ENCODE measurements at places on chromosomes 12 and 14. TPM values are rescaled to one million over a fixed set of nuclear protein-coding genes. Genes with fewer than 3 reads are reported as not detected.

DNA sequence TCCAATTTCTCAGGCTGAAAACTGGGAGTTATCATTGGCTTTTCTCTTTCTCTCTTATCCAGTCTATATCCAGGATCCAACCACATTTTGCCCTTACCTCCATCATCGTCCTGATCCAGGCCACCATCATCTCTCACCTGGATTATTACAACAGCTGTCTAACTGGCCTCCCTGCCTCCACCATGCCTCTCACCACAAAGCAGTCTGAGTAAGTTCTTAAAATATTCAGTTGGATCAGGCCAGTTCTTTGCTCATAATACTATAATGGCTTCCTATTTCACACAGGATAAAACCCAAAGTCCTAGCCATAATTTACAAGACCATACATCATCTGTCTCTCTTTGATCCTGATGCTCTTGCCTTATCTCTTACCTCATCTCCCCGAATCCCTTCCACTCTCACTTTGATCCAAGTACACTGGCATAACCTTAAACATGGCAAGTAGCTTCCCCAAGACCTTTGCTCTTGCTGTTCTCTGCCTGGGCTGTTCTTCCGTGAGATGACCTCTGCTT, 133.4 kb upstream of the RAP1B start:
- no peak for DNase-seq

DNA sequence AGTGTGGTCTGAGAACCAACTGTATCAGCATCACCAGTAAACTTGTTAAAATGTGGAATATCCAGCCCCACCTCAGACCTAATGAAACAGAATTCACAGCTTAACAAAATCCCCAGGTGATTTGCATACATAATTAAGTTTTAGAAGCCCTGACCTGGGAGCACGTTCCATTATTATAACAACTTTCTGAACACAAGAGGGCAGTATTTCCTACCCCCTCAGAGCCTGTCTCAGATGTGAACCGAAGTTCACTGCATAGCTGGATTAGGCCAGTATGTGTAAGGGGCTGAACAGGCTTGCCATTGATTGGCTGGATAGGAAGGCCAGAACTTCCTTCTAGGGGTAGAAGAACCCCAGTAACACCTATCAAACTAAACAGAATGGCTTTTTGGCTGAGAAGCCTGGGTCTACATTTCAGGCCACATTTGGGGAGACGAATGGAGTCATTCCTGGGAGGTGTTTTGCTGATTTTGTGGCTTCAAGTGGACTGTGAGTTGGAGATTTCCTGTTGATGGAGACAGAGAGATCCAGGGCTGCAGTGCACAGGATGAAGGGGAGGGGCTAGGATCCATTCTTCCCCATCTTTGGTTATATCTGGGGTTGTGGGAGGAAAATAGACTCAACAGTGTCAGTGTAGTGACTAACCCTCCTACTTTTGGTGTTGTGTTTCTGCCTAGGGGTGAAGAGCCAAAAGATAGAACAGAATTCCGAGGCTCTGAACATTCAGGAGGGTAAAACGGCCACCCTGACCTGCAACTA, 94.7 kb upstream of the OR4E1 start:
- peak; percentile 7 for DNase-seq

DNA sequence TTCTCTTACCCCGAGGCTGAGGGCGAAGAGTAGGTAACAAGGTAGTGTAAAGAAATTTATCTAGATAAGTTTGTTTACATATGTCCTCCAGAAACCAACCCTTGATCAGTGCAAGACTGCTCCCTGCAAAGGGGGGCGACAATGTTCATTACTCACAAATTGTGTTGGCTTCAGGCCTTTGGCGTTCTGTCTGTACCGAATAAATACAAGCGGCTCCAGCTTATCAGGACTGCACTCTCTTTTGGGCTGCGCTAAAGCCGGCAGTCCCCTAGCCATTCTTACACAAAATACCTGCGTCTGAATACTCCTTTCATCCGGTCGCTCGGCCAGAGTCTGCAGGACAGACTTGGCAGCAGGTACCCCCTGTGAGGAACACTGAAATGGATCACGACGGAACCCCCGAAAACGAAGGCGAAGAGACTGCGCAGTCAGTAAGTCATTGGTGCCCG, 116.4 kb downstream of the PPHLN1 start:
- DNase-seq = no peak

The CEP170B gene
- 14.7 TPM for polyA plus RNA-seq

The IRF9 gene
- 57.2 TPM for polyA plus RNA-seq

All from right lung (tissue), 10 donors.